ENCODE measurements at places on chromosomes 3 and 15.

GRCh38 chr3:157979022-157979421 is 127.2 kb downstream of the SHOX2 start:
- no peak for DNase-seq

DNA sequence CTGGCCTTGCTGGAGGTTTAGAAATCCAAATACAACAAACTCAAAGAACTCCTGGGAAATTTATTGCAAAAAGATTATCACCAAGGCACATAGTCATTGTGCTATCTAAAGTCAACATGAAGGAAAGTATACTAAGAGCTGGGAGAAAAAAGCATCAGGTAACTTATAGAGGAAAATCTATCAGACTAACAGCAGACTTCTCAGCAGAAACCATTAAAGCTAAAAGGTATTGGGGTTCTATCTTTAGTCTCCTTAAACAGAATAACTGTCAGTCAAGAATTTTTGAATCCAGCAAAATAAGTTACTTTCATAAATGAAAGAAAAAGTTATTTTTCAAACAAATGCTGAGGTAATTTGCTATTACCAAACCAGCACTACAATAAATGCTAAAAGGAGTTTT is 8.0 kb downstream of the OR5K3 start:
- no peak for DNase-seq

GRCh38 chr3:102181175-102181920 is 253.5 kb upstream of the ZPLD1 start:
- no peak for DNase-seq

- DNase-seq: no peak
These were observed 96.8 kb downstream of the ECT2 start for GRCh38 chr3:172847292-172847691.

DNA sequence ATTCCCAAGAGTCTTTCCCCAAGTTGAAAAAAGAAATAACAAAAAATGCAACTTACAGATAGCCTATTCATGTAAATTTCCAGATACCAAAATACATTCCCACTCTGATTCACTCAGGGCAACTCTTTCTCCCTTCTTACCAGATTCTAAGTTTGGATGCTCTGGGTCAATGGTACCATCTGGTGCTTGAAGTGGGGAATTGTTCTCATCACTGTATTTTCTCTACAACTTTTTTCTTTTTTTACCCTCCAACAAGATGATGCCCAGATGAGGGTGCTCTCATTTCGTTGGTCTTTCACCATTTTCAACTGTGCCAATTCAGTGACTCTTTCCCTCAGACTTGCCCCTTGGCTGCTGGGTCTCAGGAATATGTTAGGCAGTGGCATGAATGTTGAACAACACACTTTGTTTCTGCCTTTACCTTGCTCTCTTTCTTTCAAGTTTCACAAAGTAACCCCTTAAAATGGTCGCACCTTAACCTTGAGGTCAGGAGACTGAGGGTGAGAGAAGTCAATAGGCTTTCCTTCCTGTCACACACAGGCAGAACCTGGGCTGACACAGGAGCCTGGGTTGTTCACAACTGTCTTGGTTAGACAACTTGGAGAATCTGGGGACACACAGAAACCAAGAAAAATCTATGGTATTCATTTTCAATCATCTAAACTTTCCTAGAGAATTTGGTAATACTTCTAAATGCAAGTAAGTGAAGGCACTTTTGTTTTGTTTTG is 330.7 kb upstream of the SLCO3A1 start:
- no peak for DNase-seq

DNA sequence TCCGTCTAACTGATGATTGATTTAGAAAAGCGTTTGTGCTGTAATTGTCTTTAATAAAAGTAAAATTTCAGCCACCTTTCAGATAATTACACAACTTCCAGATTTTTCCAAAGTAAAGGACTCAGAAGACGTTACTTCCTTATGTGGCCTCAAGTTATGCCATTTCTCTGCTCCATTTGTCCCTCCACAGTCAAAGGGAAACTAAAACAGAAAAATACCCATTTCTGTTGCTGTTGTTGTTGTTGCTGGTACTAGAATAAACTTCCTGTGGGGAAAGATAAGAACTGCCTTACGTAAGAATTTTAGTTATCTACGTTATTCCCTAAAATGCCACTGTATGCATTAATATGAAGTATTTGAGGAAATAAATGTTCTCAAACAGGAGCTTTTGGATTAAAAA is 153.9 kb downstream of the P3H2 start:
- DNase-seq: no peak
